NCI-H774 (cell line): ENCODE measurements at places on chromosomes 2 and 18.

- no peak for DNase-seq
Measured at GRCh38 chr18:73924836-73925235, 222.8 kb downstream of the FBXO15 start.

DNA sequence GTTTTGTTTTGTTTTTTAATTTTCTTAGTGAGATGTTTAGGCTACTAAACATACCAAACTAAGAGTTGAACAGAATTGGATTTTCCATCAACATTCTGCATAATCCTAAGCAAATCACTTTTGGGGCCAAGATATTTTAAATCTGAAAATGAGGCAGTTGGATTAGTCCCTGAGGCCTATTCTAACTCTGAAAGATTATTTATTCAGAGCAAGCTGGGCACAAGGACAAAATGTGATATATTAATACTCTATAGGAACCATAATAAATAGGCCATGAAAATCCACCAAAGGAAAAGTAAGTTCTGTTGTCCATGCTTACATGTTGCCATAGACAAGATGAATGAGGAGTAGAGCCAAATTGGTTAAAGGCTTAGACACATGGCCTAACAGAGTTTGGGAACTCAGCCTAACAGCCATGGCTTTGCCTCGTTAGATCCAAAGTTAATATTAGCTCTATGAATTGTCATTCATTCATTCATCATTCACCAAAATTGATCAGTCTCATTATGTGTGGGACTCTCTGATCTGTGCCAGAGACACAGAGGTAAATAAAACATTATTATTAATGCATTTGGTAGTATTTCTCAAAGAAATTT, 183.5 kb downstream of the SCG2 start:
- no peak for DNase-seq

GRCh38 chr18:3596637-3597384, 146.8 kb downstream of the TGIF1 start:
- no peak for DNase-seq

DNA sequence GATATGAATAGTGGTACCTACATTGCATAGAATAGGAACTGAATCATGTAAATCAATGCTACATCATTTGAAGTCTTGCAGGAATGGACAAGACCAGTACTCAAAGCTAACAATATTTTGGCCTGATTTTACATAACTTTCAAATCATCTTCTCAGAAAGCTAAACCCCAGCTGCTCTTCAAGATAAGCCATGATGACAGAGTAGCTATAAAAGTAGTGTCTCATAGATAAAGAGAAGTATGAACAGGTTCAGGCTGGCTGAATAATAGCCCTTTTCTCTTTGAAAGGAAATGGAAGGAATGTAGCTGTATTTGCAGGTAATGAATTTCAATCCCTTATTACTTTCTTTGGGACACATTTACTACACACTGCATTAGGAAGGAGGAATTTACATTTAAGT, 28.2 kb downstream of the TSPYL6 start:
- DNase-seq: no peak

DNA sequence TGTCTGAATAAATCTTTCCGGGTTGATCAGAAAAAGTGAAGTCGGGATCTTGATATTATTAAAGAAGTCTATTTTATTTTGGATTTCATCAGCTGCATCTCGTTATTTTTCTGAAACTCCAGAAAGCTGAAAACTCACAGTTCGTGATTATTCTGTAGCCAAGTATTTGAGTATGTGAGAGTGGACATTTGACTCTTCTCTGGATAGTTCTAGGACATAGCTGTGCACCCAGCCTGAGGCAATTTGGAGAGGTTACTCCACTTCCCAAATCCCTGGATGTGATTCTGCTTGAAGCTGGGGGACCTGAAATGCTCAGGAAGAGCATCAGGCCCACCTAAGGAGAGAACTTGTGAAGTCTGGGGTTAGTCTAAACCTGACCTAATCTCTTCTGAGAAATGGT, 117.6 kb upstream of the PID1 start:
- no peak for DNase-seq

- peak; percentile 23 for DNase-seq
Measured at GRCh38 chr18:24176727-24177416, 38.0 kb downstream of the CABYR start.

DNA sequence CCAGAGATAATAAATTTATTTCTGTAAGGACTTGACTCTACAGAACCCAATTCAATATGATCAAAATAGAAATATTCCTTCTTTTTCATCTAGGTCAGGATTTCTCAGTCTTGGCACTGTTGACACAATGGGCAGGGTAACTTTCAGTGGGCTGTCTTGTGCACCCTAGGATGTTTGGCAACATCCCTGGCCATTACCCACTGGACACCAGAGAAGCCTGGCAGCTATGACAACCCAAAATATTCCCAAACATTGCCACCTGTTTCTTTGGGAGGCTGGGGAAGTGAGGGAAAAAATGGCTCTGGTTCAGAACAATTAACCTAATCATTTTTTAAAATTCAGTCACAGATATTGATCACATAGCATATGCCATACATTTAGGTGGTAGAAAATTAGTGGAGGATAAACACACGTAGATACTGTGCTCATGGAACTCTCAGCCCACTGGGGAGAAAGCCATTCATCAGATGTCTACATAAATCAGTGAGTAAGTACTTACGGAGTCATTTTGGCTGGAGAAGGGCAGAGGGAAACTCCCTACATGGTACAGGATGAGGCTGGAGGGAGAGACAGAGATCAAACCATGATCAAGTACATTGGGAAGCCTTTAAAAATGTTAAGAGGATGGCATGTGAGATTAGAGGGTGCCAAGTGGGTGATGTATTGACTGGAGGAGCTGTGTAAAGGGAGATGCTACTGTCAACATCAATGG, 718 bp upstream of the TNP1 start:
- no peak for DNase-seq

GRCh38 chr2:138777996-138778395, 2.2 kb downstream of the NXPH2 start:
- no peak for DNase-seq

DNA sequence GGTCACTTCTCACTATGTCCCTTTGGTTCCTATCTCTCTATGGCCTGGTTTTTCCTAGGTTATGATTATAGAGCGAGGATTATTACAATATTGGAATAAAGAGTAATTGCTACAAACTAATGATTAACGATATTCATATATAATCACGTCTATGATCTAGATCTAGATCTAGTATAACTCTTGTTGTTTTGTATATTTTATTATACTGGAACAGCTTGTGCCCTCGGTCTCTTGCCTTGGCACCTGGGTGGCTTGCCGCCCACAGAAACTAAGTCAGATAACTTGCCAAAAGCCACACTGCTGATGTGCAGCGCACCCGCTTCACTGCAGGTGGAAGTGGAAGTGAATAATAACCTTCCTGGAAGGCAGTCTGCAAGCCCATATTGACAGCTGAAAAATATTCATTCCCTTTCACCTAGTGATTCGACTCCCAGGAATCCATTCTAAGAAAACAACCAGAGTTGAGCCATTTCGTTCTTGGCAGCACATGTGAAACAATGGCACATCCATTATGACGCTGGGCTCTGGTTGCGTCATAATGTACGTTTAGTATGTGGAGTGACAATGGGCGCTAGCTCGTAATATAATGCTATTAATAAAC, 725 bp upstream of the ANKRD53 start:
- DNase-seq: peak; percentile 40

GRCh38 chr2:146952696-146953095, 892.1 kb upstream of the ACVR2A start:
- DNase-seq: no peak

- peak; percentile 20 for DNase-seq
Measured at GRCh38 chr2:37560241-37560848, 111.1 kb downstream of the CDC42EP3 start.

GRCh38 chr2:227719641-227720040, 1.8 kb upstream of the SLC19A3 start:
- no peak for DNase-seq

DNA sequence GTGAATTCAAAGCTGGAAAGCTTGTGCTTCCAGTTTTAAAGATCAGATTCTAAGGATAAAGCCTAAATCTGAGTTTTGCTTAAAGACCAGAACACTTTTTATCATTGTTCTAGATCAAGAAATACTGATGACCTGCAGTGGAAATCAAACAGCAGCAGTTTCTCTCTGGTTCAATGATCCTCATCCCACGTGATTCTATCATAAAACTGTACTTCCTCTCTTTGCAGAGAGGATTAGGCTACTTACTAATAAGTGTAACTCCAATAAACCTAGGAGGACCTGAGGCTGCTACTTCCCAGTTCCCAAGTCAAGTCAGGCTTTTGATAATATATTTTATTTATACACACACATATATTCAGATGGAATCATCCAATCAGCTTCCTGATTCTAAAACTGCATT, 81.9 kb downstream of the TCF4 start:
- DNase-seq: no peak

- no peak for DNase-seq
Measured at GRCh38 chr2:140063356-140063755, 1283.2 kb upstream of the NXPH2 start.

- DNase-seq: peak; percentile 68
Measured at GRCh38 chr2:127164761-127165538, 55.1 kb downstream of the CYP27C1 start.

- DNase-seq: no peak
Measured at GRCh38 chr2:232800166-232800565, 23.8 kb upstream of the KCNJ13 start.

DNA sequence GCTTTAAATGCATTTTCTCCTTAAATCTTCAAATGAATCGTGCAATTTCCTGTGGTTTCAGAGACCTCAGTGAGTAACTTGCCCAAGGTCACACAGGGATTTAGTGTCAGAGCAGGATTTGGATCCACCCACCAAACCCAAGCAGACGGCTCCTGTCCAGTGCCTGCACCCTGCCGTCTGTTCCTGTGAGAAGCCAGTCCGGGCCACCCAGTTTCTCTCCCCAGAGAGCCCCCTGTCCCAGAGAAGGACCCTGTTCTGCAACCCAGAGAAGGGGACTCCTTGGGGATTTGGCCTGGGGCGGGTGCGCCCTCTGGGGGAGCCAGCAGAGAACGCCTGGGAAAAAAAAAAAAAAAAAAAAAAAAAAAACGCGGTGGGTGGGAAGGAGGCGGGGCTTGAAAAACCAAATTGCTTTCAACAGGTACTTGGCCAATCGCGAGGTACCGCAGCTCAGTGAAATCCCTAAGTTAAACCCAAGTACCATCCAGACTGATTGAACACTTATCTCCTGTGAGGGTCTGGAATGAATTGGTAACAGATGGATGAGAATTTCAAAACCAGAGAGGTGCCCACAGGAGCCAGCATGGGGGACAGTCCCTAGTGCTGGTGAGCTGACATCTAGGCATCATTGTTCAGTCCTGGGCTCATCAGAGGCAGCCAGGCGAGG, 30.9 kb upstream of the REEP1 start:
- peak; percentile 51 for DNase-seq

- no peak for DNase-seq
Measured at GRCh38 chr2:62114564-62114963, 81.4 kb upstream of the B3GNT2 start.

- no peak for DNase-seq
Measured at GRCh38 chr2:163715668-163716067, 20.1 kb downstream of the FIGN start.
